ENCODE measurements at places on chromosomes 2 and 18.

GRCh38 chr2:183390109-183390508 is 265.9 kb downstream of the NUP35 start:
- no peak for DNase-seq

DNA sequence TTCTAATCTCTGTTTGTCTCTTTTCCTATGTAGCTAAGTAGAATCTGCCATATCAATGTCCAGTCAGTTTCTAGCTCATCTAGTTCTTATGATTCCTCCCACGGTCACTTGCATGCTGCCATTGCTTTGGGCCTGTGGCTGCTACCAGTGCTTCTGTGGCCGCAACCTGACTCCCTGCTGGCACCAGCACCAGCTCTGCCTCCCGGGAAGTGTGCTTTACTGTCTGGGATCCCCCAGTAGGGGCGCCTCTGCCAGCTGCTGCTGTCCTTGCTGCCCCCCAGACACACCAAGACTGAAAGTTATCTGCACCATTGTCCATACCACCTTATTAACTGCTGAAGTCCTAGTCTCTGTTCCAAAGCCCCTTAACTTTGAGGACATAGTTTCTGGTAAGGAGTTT is 56.3 kb downstream of the RAPGEF4 start:
- no peak for DNase-seq

GRCh38 chr2:13682540-13683272 is 949.8 kb upstream of the LRATD1 start:
- no peak for DNase-seq

GRCh38 chr2:185417111-185417510 is 321.5 kb upstream of the FSIP2 start:
- DNase-seq: no peak

- no peak for DNase-seq
These were observed 93.3 kb downstream of the RNF144A start for GRCh38 chr2:7010391-7011054.

DNA sequence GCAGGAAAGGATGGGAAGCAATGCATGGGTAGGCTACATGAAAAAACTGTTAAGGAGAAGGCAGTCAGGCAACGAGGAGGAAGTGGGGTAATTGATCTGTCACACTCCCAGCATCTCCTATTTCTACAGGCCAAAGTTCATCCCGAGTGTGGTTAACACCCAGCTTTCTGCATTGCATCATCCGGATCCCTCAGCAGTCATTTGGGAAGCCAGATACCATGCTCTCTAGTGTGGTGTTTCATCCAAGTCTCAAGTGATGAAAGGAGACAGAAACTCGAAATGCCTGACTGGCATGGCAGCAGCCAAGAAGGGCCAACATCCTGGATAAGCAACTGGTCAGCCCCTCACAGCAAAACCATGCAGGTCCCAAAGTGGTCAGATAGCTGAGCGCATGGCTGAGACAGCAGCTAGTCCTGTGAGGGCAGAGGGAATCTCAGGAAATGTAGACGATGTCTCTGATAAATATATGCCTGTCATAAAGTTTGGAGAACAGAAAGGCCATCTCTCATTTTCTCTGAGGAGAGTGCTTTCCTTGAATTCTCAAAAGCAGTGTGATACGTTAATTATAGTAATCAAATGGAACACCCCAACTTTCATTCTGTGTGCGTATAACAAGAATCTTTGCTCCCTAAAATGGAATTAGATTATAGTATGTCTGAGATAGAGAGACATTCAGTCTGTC is 24.8 kb upstream of the HNRNPA3 start:
- DNase-seq: no peak

- DNase-seq: no peak
These were observed 41.1 kb downstream of the MRPS9 start for GRCh38 chr2:105078906-105079495.

- DNase-seq: no peak
These were observed 56.2 kb upstream of the ID2 start for GRCh38 chr2:8625399-8626300.

- no peak for DNase-seq
These were observed 37.5 kb downstream of the DHRS9 start for GRCh38 chr2:169106563-169107545.

- DNase-seq: no peak
These were observed 87.8 kb upstream of the TFCP2L1 start for GRCh38 chr2:121372721-121373353.

- no peak for DNase-seq
These were observed 39.3 kb upstream of the EPB41L3 start for GRCh38 chr18:5582849-5583681.

GRCh38 chr2:121072784-121073183 is 212.2 kb downstream of the TFCP2L1 start:
- no peak for DNase-seq

- no peak for DNase-seq
These were observed 13.3 kb upstream of the CDH7 start for GRCh38 chr18:65737471-65737955.

DNA sequence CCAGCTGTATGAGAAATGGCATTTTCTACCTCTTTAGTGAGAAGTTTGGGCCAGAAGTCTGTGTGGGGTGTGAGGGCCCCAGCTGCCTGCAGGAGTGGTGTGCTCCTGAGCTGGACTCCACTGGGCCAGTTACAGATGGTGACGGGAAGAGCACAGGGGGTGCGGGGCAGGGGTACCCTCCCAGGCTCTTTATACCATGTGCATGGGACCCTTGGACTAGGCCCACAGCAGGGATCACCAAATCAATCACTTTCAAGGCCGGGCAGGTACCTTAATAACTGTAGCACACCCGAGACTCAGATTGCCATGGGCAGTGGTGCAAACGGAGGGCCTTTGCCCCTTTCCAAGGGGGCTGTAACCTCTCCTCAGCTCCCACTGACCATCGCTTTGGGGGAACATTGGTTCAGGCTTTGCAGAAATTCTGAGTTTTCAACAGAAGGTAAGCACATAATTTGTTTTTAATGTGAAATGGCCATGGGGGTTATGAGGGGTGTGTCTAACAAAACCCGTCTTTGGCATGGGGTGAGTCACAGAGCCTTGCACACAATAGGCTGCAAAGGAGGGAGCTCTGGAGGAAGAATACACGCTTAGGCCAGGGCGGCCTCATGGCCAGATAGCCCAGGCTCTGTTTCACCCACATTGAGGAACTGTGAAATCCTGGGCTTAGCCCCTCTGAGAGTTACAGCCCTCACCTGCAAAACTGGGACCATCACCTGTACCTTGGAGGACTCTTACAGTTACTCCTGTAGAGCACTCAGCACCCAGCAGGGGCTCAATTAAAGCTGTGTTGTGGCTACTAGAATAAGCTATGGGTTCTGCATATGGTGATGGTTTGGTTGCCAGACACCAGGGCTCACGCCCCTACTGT is 141.0 kb upstream of the BCL2L11 start:
- no peak for DNase-seq

DNA sequence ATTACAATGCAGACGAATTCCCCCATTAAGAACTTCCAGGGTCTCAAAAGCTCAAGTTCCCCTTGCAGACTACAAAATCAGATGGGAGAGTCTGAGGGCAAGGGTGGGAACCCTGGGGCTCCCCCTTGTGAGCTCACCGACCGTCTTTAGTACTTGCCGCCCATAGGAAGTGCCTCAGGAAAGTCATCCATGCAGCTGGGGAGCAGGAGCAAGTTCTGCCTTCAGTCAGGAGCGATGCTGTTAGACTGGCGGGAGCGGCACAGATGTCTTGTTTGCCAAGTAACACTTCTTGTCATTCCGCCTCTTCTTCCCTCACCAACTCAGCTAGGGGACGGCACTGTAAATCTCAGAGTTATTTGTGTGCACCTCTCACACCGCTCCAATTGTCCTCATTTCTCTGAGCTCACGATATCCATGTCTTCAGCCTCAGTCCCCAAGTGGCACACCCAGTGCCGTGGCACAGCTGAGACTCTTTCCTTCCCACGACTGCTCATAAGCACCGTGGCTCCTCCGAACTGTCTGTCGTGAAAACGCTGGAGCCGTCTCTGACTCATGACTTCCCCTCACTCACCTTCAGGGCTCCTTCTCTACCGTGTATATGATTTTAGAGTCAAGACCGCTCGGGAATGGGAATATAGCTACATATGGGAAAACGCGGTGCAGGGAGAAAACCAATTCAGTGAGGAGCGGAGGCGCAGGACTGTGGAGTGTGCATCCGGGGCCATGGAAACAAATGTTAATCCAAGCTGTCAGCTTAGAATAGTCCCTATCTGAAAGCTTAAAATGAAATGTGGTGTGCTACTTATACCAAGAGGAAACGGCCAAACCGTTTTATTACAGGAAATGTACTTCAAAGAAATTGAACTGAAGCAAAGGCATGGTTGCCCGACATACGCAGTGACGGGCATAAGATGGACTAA is 34.0 kb downstream of the UXS1 start:
- DNase-seq: peak; percentile 51

DNA sequence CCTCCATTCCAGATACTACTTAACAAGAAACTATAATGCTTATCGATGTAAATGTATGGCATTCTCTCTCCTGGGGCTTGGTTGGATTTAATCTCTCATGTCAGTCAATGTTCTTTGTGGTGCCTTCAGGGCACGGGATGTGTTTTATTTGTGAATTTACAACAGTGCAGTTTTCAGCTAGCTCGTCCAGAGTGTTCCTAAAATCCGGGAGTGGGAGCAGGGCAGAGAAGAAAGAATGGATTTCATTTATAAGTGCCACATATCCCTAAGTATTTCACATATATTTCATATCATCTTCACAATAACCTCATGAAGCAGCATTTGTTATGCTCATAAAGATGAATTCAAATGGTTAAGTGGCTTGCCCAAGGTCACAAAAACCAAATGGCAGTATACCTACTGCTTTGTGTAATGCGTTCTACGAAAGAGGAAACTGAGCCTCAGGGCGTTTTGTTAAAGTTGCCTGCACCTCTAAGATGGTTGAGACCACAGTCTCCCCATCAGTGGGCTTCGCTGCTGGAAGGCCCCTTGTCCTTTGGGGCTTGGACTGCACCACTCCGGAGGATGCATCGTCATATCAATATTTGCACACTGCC is 134.7 kb upstream of the MGAT5 start:
- no peak for DNase-seq

GRCh38 chr2:178506524-178506923 is 26.3 kb downstream of the PLEKHA3 start:
- DNase-seq: no peak

- DNase-seq: no peak
These were observed 58.8 kb upstream of the LRRTM1 start for GRCh38 chr2:80363330-80363729.

- no peak for DNase-seq
These were observed 57.7 kb upstream of the OSR1 start for GRCh38 chr2:19416083-19416482.

GRCh38 chr18:59954755-59955156 is 55.0 kb downstream of the PMAIP1 start:
- DNase-seq: no peak

GRCh38 chr2:2639251-2640139 is 308.4 kb upstream of the MYT1L start:
- no peak for DNase-seq

- DNase-seq: no peak
These were observed 12.4 kb upstream of the CHCHD5 start for GRCh38 chr2:112572005-112572404.

DNA sequence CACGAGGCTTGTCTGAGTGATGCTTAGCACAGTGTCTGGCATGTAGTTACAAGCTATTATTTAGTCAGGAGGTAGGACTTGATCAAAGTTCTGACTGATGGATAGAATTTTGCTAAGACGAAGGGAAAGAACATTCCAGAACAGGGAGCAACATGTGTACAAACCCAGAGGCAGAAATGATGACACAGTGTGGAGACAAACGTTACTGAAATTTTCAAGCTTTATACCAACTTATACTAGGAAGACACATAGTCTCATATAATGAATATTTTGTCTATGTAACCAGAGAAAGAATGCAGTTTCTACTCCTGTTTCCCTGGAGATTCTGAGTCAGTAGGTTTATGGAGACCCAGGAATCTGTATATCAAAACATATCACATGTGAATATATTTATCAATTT is 123.4 kb downstream of the FAM124B start:
- no peak for DNase-seq

- no peak for DNase-seq
These were observed 31.0 kb downstream of the EIF2AK3 start for GRCh38 chr2:88596141-88596830.

- DNase-seq: no peak
These were observed 202.4 kb downstream of the TDRD15 start for GRCh38 chr2:21326152-21326551.

DNA sequence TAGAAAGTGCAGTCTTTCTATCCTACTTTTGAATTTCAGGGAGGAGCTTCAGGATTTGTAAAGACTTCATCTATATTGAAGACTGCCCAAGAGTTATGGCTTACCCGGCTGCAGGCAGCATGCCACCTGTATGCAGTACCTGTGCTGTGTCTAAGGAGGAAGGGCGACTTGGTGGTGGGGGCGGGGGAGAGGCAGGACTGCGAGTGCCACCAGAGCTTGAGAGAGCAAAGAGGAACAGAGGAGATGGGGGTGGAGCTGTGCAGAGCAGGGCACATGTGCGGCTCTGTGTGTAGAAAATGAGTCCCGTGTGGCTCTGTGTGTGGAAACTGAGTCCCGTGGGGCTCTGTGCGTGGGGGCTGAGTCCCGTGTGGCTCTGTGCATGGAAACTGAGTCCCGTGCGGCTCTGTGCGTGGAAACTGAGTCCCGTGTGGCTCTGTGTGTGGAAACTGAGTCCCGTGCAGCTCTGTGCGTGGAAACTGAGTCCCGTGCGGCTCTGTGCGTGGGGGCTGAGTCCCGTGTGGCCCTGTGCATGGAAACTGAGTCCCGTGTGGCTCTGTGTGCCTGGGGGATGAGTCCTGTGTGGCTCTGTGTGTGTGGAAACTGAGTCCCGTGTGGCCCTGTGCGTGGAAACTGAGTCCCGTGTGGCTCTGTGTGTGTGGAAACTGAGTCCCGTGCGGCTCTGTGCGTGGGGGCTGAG is 43.2 kb downstream of the LDLRAD4 start:
- no peak for DNase-seq

GRCh38 chr2:48902521-48902920 is 147.0 kb upstream of the LHCGR start:
- DNase-seq: no peak

DNA sequence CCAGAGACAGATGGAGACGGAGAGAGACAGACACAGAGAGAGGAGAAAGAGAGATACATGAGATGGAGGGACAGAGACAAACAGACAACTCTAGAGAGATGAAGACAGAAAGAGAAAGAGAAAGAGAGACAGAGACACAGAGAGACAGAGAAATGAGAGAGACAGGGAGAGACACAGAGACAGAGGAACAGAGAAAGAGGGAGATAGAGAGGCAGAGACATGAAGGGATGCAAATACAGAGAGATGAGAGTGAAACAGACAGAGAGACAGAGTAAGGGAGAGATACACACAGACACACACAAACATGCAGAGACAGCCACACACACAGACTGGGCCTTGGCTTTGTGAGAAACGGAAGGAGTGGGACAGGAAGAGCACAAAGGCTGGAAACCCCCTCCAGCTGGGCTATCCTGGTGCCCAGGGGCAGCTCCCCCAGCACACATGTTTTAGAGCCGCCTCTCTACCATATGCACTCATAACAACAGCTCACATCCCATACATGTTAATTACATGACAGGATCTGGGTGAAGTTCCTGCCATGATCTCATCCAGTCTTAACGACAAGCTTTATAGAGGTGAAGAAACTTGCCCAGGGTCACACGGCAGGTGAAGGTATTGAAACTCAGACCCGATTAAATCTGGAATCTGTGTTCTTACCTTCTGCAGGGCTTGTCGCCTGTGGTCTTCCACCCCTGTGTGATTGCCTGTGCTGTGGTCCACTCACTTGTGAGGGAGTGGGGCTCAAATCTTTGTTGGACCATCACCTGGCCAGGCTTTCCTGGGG is 32.4 kb downstream of the IL18R1 start:
- no peak for DNase-seq

GRCh38 chr2:53994818-53995808 is 24.3 kb upstream of the PSME4 start:
- no peak for DNase-seq
